OCI-LY7 (cell line): ENCODE measurements at places on chromosomes 12 and 14. TPM values are rescaled to one million over a fixed set of nuclear protein-coding genes. Genes with fewer than 3 reads are reported as not detected.

The LRRIQ1 gene
- not detected in 2 replicates for total RNA-seq

The CACNA2D4 gene
- total RNA-seq: 0.41 TPM in 1 of 2 replicates, not detected in the other

The MYH6 gene
- not detected in 2 replicates for total RNA-seq

The RPGRIP1 gene
- total RNA-seq: 0.39 and 0.51 TPM in 2 replicates

The LRTM2 gene
- total RNA-seq: not detected in 2 replicates

The L2HGDH gene
- 14.6 and 19.8 TPM in 2 replicates for total RNA-seq

The SUDS3 gene
- total RNA-seq: 39.1 and 45.2 TPM in 2 replicates

The TMX1 gene
- total RNA-seq: 49.8 and 59.0 TPM in 2 replicates

The MTRFR gene
- 32.8 and 34.4 TPM in 2 replicates for total RNA-seq

The PTCSC3 gene
- total RNA-seq: not detected in 2 replicates

The MBIP gene
- total RNA-seq: 27.5 and 28.1 TPM in 2 replicates

The GXYLT1 gene
- 11.1 and 11.4 TPM in 2 replicates for total RNA-seq

The HELB gene
- total RNA-seq: 7.5 and 8.1 TPM in 2 replicates

The EGLN3 gene
- total RNA-seq: not detected in 2 replicates

The LGR5 gene
- total RNA-seq: 0.51 TPM in 1 of 2 replicates, not detected in the other

The RFX4 gene
- total RNA-seq: not detected in 2 replicates
